Endothelial cell of umbilical vein (primary cell): ENCODE measurements at places on chromosomes 5 and 9. TPM values are rescaled to one million over a fixed set of nuclear protein-coding genes. Genes with fewer than 3 reads are reported as not detected.

SEMA6A gene
- total RNA-seq: 1.4 and 1.5 TPM in 2 replicates

- DNase-seq: peak; percentile 75
These were observed 42.8 kb downstream of the TEK start for GRCh38 chr9:27151693-27152404.

DNA sequence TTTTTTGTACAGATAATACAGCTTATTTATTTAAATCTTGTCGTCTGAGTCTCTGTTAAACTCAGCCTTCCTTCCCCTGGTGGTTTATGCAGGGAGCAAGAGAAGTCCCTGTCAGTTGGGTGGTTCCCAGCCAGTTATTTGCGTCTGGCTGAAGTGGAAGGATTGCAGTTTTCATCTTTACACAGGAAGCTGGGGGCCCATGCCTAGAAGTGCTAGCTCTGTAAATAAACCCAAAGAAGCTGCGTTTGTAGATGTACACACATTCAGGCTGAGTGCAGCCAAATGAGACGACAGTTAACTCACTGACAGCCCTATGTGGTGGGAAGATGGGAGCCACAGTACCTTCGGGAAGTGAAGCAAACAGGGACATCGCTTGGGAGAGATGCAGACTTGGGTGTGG is 122.1 kb downstream of the SAXO1 start:
- no peak for DNase-seq

- DNase-seq: peak; percentile 61
These were observed 174.0 kb downstream of the GDNF start for GRCh38 chr5:37665889-37666288.

PCDHGC5 gene
- 0.60 and 1.2 TPM in 2 replicates for total RNA-seq

GRCh38 chr9:127586537-127586936 is 25.5 kb upstream of the STXBP1 start:
- DNase-seq: peak; percentile 70

LTC4S gene
- total RNA-seq: 0.88 and 0.95 TPM in 2 replicates

MYMK gene
- not detected in 2 replicates for total RNA-seq

DNA sequence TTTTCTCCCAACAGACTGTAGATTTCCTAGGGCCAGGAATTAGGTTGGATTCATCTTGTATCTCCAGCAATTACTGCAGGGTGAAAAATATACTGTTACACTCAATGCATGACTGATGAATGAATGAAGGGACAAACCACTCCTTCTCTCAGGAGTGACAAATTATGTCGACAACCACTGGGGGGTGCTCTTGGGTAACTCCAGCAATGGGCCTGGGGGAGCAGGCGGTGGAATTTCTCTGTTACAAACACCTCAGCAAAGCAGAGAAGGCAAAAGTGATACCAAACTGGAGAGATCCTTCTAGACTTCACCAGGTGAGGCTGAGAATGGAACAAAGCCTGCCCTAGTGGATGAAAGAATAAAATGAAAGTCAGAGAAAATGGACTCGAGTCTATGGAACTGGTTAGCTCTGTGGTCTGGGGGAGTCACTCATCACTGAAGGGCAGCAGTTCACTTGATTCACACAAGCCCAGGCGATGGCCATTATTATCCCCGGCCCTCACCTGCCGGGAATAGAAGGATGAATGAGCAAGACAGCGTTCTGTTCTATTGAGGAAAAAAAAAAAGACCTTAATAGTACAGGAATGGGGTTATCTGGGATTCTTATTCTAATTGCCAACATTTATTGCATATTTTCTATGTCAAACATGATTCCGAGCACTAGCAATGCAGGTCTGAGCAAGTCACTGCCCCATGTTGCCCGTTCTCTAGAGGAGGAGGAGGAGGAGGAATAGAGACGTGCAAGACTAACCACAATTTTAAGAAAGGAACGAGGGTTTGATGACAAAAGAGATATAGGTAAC is 341.1 kb downstream of the ASTN2 start:
- DNase-seq: no peak

RAPGEF1 gene
- total RNA-seq: 124 TPM in 2 replicates

ORM2 gene
- total RNA-seq: not detected in 2 replicates

ARHGEF37 gene
- total RNA-seq: 7.0 and 7.1 TPM in 2 replicates

DNA sequence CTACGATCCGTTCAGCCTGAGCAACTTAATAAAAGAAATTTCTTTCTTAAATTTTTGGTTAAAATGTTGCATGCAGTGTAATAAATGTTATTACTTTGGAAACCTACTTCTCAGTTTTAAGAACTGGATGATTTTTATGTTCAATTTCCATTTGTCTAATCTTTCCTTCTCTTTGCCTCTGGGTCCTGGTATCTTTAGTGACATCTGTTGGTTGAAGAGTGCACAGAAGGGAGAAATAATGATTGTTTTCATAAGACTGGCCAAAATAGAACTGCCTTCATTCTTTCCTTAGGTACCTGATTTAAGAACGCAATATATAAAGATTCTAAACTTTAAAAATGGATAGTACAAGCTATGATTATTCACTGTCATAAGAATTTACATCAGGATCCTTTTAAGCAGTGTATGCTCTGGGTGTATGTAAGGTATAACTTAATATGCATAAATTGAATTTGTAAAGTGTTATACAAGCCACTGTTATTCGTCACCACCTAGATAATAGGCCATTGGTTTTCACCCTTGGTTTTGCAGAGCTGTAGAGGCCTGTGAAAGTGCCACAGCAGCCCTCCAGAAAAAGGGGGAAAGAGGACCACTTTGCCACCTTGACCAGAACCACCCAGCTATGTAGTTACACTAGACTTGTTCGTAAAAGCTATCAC is 82.8 kb upstream of the TLX3 start:
- peak; percentile 42 for DNase-seq

CEP72 gene
- 9.5 and 9.6 TPM in 2 replicates for total RNA-seq

TMEM245 gene
- total RNA-seq: 39.4 and 44.2 TPM in 2 replicates

ARHGEF28 gene
- total RNA-seq: 108 and 116 TPM in 2 replicates

DNA sequence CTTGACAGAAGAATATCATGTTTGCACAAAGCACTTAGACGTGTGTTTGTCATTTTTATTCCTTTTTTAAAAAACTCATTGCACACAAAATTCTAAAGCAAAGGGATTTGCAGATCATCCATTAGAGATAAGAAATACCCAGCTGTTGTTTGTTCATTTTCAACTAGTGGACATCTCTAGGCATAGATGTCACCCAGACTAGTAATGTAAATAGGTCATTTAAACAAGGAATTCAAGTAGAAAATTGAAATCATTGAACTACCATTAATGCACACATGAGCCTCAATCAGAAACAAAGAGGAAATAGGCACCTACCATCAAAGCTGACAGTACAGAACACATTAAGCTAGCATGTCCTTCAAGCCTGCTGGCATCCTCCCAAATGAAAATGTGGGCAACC is 107.3 kb downstream of the OR2K2 start:
- DNase-seq: no peak

DNA sequence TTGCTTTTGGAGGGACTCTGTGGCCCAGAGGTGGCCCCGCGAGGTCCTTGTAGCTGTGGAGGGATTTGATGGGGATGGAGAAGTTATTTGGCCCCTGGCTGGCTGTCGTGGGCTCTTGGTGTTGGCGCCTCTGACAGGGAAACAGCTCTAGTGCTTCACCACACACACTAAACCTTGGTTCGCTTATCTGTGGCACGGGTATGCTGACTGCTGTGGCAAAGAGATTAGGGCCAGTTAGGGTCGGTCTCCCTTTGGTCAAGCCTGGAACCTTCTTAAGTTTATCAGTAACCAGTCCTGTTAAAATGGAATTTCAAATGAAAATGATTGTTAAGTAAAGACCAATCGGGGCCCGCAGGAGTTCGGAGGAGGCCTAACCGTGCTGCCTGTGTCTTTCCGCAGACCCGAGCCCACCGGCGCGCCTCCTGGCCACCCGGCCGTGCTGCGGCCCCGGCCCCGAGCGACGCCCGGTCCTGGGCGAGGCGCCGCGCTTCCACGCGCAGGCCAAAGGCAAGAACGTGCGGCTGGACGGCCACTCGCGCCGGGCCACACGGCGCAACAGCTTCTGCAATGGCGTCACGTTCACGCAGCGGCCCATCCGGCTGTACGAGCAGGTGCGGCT is 28.4 kb downstream of the NEURL1B start:
- no peak for DNase-seq

TOR4A gene
- total RNA-seq: 46.4 and 48.0 TPM in 2 replicates

GRCh38 chr5:55936100-55936693 is 58.6 kb downstream of the IL6ST start:
- peak; percentile 88 for DNase-seq

GRCh38 chr5:154311362-154311761 is 120.8 kb downstream of the GALNT10 start:
- DNase-seq: no peak

GRCh38 chr5:88889189-88890069 is 6.4 kb upstream of the MEF2C start:
- peak; percentile 66 for DNase-seq

DNA sequence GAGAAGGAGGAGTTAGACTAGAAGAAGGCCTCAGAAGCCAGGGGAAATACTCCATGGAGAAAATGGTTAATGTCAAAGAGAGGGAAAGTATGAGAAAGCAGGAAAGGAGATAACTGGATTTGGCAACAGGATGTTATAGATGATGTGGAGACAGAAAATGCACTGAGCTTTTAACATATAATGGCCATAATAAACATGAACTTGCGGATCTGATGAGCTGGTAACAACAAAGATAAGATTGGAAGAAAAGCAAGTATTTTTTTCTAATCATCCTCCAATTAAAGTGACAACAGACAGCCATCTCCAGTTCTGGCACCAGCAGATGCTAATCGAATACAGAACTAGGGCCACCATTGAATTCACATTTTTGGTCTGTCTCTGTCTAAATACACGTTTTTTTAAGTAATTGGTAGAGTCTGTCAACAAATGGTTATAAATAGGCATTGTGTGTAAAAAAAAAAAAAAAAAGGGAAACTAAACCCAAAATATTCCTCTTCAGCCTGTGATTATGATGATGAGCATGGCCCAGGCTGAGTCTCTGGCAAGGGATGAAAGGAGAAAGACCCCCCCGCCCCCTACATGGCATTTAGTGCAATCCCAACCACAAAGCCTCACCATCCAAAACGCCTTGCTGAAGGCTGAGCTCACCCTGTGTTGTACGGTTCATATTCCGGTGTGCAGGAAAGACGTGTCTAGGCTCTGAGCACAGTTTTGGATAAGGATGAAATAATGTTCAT is 149.5 kb upstream of the LHFPL2 start:
- no peak for DNase-seq

DNA sequence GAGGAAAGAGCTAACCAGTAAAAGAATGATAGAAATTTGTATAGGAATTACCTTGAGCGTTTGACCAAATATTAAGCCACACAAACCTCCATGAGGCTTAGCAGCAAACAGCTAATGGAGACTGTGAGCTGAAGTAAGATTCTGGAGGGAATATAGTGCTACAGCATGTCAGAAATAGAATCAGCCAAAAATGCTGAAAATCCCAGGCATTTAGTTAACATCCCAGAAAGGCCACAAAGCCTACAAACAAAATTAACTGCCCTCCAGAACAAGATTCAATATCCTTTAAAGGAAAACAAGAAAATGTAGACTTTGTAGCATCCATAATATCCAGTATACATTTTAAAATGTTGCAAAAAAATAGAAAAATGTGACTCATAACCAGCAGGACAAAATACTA is 257.8 kb upstream of the TUSC1 start:
- no peak for DNase-seq

DNA sequence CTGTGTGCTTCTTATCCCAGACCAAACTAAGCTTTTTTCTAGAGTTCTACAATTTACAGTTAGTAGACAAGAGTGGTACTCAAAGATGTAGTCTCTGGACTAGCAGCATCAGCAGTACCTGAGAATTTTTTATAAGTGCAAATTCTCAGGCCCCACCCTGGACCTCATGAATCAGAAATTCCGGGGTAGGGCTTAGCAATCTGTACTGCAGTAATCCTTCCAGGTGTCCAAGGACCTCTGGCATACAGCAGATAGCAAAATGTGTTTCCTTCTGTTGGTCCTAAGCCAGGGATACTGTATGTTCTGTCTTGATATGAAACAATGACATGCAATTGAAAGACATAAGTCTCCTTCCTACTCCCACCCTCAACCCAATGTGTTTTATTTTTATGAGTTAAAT is 194.3 kb downstream of the MSX2 start:
- no peak for DNase-seq

DNA sequence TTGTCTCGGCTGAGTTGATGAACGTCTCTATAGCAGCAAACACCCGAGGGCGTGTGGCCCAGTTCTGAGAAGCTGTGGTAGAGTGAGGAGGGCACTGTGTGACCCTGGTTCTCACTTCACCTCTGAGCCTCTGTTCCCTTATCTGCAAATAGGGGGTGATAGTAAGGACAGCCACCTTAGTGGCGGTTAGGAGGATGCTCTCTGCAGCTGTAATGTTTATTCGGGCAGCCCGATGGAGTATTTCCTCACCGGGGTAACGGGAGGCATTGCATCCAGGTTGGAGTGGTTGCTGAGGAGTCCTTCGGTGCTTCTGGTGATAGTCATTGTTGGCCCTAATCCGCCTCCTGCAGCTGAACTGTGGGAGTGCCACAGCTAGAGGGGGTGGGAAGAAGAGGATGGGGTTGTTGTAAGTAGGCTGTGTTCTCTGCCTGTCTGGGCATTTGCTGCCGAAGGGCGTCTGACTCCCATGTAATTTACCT is 13.9 kb downstream of the PRRC2B start:
- DNase-seq: peak; percentile 63

QRFP gene
- total RNA-seq: not detected in 2 replicates

ANKRD31 gene
- not detected in 2 replicates for total RNA-seq

PRELID2 gene
- 14.9 and 16.4 TPM in 2 replicates for total RNA-seq

DNA sequence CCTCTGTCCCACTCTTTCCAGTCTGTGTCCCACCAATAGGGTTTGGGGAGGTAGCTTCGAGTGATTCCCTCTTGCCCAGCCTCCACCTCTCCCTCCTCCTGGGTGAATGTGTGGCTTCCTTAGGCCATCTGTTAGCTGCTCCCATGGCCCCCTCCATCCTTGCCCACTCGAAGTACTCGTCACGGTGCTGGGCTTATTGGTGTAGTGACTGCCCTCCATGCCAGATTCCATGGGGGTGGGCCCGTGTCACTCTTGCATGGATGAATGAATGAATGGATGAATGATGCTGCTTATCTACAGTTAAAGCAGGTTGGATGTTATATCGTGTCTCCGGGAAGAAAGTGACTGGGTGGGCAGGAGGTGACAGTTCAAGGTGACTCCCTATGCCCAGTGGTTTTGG is 19.1 kb downstream of the HMCN2 start:
- DNase-seq: no peak

FLT4 gene
- 66.5 and 71.5 TPM in 2 replicates for total RNA-seq

DNA sequence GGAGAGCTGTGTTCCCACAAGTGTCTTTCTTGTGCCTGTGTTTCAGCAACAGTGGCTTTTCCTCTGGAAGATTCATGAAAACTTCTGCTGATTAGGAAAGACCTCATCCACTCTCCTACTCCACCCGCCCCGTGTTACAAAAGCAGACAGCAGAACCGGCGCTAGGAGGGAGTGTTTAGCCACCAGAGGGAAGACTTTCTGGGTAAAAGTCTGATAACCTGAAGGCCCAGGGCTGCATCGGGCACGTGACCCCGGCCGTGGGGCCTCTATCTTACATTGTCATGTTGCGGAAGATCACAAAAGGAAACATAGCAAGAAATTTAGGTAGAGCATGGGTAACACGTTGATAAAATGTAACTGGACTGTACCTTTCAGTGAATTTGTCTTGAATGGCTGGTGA is 32.0 kb upstream of the DMRT2 start:
- no peak for DNase-seq
